Activated T-cell treated with anti-CD3 and anti-CD28 coated beads, Interleukin-2, amount 50 U/mL, for 72 hours (primary cell): ENCODE measurements at places on chromosomes 12 and 14.

DNA sequence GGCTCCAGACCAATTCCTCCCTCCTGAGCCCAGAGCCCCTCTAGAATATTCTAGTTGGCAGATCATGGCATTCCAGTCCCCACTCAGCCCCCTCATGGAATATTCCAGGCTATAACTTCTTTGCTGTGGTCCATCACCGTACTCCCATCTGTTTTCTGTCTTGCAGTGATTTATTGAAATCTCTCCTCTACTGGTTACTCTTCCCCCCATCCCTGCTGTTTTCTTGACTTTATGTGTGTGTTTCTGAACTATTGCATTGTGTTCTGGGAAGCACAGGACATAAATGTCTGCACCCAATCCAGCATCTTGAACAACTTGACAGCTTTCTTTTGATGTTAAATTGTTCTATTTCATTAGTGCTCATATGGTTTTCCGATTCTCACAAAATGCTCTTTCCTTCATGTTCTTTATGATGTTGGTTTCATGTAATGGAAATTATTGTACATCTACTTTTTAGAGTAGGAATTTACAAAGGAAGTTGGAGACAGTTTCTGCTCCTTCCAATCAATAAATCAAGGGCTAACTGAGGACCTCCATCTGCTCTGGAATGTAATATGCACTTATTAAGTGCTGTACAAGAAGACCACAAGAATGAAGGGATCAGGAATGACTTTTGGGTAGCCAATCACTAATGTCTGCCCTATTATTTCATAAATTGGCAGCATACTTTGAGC lies 26.3 kb downstream of the PDE6H start:
- no peak for DNase-seq

- no peak for DNase-seq
Measured at GRCh38 chr12:125083072-125083471, 17.8 kb downstream of the AACS start.

GRCh38 chr14:54902521-54903420 lies at the start of gene GCH1:
Gene GCH1 (minus strand): TSS chr14:54902826. CDS start chr14:54902663, 163 bp downstream.
- DNase-seq: peak; percentile 82

GRCh38 chr12:16581416-16581815 lies 24.5 kb downstream of the LMO3 start:
- DNase-seq: no peak

DNA sequence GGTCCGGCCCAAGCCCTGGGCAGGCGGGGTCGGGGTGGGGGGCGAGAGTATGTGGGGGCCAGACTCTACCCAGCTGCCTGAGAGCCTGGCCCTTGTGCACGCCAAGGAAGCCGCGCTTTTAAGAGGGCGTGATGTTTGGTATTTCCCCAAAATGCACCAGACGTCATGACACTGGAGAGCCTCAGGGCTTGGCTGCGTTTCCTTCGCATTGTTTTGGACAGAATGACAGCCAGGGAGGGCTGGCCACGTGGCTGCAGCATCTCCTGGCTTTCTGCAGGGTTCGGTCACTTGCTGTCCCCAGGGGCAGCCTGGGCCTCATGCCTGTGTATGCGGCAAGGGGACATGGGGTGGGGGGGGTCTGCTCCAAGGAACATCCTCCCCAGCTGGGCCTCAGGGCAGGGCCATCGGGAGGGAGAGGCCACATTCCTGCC lies 16.1 kb upstream of the NUDT14 start:
- DNase-seq: no peak

GRCh38 chr12:46354802-46355199 lies 17.8 kb downstream of the SLC38A2 start:
- no peak for DNase-seq

- no peak for DNase-seq
Measured at GRCh38 chr14:91258011-91258618, 13.6 kb upstream of the GPR68 start.

DNA sequence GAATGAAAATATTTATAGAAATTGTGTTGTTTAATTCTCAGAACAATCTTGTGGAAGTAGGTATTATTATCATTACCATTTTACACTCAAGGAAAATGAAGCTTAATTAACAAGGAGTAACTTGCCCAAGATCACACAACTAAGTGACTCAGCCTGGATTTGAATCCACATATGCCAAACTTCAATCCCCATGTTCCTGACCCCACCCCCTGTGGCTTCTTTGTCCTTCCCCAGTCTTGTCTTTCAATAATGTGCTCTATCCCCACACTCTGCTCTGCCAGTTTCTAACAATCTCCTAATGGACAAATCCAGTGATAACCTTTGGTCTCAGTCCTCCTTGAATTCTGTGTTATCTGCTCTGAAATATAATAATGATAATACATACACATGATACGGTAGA lies 355.2 kb downstream of the BMP4 start:
- DNase-seq: no peak

DNA sequence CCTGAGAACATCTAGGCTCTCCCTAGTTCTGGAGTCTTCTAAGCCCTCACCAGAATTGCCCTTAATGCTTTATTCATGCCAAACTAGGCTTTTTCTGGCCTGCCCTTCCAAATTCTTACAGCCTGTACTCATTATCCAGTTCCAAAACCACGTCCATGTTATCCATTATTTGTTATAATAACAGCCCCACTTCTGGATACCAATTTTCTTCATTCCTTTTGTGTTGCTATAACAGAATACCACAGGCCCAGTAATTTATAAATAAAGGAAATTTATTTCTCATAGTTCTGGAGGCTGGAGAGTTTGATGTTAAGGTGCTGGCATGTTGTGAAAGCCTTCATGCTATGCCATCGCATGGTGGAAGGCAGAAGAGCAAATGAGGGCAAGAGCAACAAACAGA lies 68.0 kb upstream of the AMIGO2 start:
- DNase-seq: no peak

DNA sequence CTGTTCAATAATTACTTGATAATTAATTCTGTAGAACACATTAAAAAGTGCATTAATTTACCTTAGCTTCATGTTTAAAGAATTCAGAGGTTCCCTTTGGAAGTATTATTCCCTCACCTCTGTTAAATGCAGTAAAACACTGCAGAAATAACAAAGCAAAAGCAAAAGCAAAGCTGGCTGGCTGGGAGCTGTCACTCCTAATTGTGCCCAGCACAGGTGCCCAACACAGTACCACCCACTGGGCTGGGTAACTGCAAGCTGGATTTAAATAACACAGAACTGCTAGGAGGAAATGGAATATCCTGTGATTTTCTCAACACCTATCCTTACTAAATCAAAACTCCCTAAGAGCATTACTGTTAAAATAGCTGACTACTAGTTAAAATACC lies 72.6 kb downstream of the SLC2A13 start:
- no peak for DNase-seq

DNA sequence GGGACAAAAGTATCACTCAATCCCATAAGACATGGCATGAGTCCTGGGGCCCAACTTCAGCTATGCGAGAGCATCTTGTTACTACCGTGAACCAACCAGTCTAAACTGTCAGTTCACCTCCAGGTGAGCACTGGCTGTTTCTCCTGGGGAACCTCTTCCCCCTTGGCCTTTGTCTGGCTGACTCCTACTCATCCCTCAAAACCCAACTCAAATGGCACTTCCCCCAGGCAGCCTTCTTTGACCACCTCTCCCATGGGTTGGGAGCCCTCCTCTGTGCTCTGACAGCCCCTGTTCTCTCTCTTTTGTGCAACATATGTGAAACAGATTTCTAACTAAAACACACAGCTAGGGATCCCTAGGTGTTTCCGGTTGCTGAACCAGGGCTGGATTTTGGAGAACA lies 37.7 kb downstream of the FOXN4 start:
- no peak for DNase-seq

DNA sequence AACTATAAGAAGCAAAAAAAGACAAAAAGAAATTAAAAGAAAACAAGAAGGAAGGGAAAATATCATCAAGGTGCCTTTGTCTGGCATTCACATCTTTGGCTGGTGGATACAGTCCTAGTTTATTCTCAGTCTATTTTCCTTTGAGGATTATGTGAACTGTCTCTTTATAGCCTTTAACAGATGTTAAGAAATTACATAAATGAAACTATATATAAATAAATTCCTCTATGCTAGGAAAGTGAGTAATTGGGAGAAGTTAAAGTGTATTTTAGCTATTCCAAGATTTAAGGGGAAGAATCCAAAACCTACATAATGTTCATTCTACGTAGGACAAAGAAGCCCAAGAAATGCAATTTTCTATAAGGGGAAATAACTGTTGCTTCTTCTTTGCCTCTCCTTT lies 316.3 kb downstream of the ADAMTS20 start:
- no peak for DNase-seq

DNA sequence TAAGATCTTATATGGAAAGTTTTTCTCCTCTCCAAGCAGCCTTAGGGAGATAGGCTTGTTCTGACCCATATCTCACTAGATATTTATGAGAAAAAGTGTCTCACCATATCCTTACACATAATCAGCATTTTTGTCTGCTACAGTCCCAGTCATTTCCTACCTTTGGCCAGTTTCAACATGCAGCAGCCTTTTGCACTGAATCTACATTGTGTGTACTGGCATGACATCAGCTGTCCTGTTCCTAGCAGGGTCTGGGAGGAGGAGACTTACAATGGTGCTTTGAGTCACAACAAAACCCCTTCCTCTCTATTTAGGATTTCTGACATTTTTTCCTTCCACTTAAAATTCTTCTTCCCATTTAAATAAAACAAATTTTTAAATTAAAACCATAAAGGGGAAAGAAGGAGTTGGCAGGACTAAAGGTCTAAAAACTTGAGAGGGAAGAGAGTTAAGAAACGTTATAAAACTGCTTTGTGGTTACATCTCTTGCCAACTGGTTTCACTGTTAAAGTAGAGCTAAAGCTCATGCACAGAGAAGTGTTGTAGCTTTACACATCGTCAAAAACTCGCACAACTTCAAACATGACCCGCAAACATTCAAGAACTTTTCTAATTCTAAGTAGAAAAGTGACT lies 53.3 kb upstream of the CERS5 start:
- DNase-seq: peak; percentile 70

- no peak for DNase-seq
Measured at GRCh38 chr12:24625103-24625502, 323.8 kb downstream of the BCAT1 start.

DNA sequence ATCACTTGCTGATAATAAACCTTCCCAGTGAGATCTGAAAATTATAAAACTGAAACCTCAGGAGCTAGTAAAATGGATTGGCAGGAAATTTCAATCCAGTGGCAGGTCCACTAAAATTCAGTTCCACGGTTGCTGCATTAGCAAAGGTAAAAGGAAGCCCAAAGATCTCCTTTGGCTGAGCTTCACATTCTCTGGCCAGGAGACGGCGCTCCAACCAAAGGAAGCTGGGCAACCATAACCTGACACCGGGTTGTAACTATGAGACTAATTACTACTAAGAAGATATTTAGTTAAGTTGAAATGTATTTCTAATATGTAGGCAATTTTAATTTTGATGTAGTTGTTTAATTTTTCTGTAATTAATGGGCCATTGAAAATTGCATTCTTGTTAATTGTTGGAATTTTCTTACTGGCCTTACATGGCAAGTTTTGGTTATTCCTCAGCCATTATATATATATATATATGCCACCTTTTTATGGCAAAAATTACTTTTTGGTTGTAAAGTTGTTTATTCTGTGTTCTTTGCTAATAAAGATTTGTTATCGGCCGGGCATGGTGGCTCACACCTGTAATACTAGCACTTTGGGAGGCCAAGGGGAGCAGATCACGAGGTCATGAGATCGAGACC lies 17.0 kb downstream of the OR8S1 start:
- peak; percentile 60 for DNase-seq

DNA sequence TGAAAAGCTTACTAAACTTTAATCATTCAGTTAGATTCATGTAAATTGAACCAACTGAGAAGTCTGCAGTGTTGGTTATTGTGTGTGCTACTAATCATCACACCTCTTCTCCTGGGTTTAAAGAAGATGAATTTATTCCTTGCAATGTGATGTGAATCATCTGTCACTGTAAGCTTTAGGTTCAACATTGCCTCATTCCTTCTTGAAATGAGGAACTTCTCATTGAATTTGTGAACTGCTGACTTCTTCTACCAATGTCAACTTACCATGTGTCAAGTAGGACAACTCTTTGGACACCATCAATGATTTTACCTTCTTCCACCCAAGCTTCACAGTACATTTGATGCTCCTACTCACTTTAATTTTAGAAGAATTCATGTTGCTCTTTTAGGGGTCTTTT lies 17.4 kb upstream of the PRB2 start:
- DNase-seq: no peak

- DNase-seq: no peak
Measured at GRCh38 chr14:71524320-71524982, 407.8 kb upstream of the RGS6 start.

DNA sequence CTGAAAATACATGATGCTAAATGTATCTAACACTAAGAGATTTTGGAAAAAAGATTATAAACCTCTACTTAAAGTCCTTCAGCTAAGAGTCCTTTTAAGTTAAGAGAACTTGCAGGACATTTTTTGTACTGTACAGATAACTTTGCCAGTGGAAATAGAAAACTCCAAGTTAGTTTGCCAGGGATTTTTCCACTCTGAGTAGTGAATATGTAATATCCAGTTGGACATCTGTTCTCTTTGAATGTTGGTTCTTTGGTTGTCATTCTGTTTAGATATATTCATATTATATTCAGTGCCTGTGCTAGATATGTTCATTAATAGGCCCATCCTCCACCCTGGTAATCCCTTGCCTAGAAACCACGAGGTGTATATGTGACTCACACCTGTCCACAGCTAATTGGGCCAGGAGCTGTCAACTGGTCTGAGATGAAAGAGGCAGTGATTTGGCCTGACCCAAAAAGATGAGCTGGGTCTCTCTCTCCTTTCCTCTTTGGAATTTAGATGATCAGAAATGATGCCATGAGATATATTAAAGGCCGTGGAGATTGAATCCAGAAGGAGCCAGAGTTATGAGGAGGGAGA lies 261.0 kb upstream of the LRIG3 start:
- no peak for DNase-seq

GRCh38 chr12:9235519-9235918 lies 27.3 kb upstream of the PZP start:
- DNase-seq: no peak

- DNase-seq: no peak
Measured at GRCh38 chr14:35666429-35667043, 132.6 kb downstream of the INSM2 start.

DNA sequence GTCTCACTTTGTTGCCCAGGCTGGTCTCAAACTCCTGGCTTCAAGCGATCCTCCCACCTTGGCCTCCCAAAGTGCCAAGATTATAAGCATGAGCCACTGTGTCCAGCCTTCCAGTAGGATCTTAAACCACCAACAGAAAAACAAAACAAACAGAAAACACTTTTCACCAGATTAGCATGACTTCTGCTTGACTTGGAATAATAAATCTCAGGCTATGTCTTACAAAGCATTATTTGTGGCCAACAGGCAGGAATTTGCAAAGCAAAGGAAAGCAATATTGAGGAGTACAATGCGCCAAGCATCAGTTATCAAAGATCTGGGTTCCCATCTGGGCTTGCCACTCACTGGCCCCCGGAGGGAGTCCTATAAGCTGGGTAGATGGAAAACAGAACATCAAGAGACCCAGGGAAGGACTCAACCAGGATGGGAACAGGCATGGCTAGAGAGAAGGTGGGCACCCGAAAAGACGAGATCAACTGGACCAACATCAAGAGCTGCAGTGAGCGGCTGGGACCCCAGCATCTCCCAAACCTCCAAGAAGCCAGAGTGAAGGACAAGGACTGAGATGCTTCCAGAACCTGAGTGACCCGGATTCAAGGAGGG lies 101.2 kb downstream of the TMEM30B start:
- no peak for DNase-seq

- DNase-seq: no peak
Measured at GRCh38 chr14:98371141-98371540, 900.9 kb downstream of the BCL11B start.

GRCh38 chr12:10563966-10564365 lies 49.4 kb downstream of the MAGOHB start:
- no peak for DNase-seq

GRCh38 chr12:50056639-50056976 lies 788 bp upstream of the ASIC1 start:
- no peak for DNase-seq
